Myometrial cell (primary cell): ENCODE measurements at places on chromosomes 2 and 18. TPM values are rescaled to one million over a fixed set of nuclear protein-coding genes. Genes with fewer than 3 reads are reported as not detected.

The CYS1 gene
- total RNA-seq: 1.2 TPM in 1 of 2 replicates, not detected in the other

The STARD6 gene
- total RNA-seq: 0.35 TPM in 1 of 2 replicates, not detected in the other

The TMEM178A gene
- total RNA-seq: not detected in 2 replicates

The NAT8 gene
- total RNA-seq: not detected in 2 replicates

The CCDC121 gene
- total RNA-seq: 1.2 and 2.7 TPM in 2 replicates

The PLEKHA3 gene
- 2.0 and 2.3 TPM in 2 replicates for total RNA-seq

The DQX1 gene
- 0.58 TPM in 1 of 2 replicates, not detected in the other for total RNA-seq

The FBXO41 gene
- 0.29 and 10.1 TPM in 2 replicates for total RNA-seq

The C1GALT1C1L gene
- 0.86 and 3.9 TPM in 2 replicates for total RNA-seq

The TWIST2 gene
- 78.7 and 80.6 TPM in 2 replicates for total RNA-seq

The DTNA gene
- 9.0 and 21.3 TPM in 2 replicates for total RNA-seq

The EGR4 gene
- not detected in 2 replicates for total RNA-seq

The C1QL2 gene
- not detected in 2 replicates for total RNA-seq

The NYAP2 gene
- not detected in 2 replicates for total RNA-seq

The GRB14 gene
- total RNA-seq: not detected in 2 replicates

The NR4A2 gene
- total RNA-seq: 0.18 and 0.29 TPM in 2 replicates

The ATL2 gene
- total RNA-seq: 41.5 and 43.1 TPM in 2 replicates

The CPS1 gene
- total RNA-seq: 12.4 and 23.2 TPM in 2 replicates

The MC2R gene
- total RNA-seq: not detected in 2 replicates

The DYSF gene
- 0.58 TPM in 1 of 2 replicates, not detected in the other for total RNA-seq

The ALLC gene
- not detected in 2 replicates for total RNA-seq

The GAL3ST2 gene
- not detected in 2 replicates for total RNA-seq

The CIDEA gene
- not detected in 2 replicates for total RNA-seq

The HADHB gene
- 95.7 and 111 TPM in 2 replicates for total RNA-seq

The CNGA3 gene
- not detected in 2 replicates for total RNA-seq

The ITPRIPL1 gene
- 1.4 and 3.5 TPM in 2 replicates for total RNA-seq

The SNORC gene
- total RNA-seq: under 0.01 and 0.18 TPM in 2 replicates

The TEKT4 gene
- total RNA-seq: not detected in 2 replicates

The DYNAP gene
- not detected in 2 replicates for total RNA-seq

The C2orf66 gene
- not detected in 2 replicates for total RNA-seq

The MSH2 gene
- total RNA-seq: 22.8 and 23.0 TPM in 2 replicates

The SH3YL1 gene
- total RNA-seq: 14.4 and 18.1 TPM in 2 replicates

The SLC4A3 gene
- total RNA-seq: 5.5 and 5.7 TPM in 2 replicates
